ENCODE measurements at places on chromosomes 2 and 18.

DNA sequence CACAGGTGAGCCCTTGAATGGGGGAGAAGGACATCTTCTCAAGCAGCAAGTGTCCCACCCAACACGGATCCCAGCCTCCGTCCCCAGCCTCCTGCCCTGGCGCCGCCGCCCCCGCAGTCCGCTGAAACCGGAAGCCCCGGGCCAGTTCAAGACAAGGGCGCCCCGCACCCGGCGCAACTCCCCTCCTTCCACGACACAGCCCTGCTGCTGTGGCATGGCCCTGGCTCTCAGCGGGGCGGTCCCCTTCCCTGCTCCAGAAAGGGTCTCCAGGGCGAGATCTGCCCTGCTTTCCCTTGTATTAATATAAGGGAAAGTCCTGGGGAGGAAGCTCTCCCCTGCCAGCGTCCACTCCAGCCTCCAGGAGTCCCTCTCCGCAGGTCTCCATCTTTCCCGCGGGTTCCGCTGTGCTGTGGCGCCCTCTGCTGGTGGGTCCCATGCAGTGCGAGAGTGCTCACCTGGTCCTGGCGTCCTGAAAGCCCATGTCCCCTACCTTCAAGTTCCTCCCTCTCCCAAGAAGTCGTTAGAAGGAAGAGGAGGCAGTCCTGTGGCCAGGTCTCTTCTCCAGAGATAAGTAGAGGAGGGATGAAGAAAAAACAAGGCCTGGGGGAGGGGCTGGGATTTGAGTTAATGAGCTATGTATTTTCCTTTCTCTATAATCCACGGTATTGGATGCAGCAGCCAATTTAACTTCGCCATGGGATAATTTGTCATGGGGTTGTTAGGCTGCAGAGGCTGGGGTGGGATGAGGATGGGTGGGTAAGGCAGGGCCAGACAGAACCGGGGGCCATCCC is 176.0 kb downstream of the SMAD2 start:
- peak; percentile 33 for DNase-seq

- no peak for DNase-seq
Observed at GRCh38 chr2:204491528-204491927, 53.7 kb upstream of the PARD3B start.

DNA sequence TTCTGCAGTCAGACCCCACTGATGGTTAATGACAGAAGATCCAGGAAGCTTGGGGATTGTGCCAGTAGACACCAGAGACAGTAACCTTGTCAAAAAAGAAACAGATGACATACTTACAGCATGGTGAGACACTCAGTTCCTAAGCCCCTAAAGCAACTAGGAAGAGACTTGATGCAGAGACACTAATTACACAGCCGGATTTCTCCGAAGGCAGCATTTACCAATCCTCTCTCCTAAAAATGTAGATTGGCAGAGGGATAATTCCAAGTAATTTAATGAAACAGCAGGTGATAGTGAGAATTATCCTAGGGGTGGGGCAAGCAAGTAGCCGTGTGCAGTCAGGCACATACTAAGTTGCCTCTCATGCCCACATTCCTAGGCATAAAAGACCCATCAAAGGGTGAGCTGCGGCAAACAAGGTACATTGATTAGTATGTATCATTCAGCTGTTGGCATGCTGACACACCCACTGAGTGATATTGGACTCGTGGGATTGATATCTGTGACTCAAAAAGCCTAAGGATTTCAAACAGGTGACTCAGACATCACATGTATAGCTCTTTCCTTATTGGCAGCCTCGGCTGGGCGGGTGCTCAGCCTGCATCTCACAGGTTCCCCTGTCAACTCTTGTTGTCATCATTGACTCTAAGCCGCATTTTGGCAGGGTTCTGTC is 296.7 kb upstream of the ATP5MC3 start:
- no peak for DNase-seq

DNA sequence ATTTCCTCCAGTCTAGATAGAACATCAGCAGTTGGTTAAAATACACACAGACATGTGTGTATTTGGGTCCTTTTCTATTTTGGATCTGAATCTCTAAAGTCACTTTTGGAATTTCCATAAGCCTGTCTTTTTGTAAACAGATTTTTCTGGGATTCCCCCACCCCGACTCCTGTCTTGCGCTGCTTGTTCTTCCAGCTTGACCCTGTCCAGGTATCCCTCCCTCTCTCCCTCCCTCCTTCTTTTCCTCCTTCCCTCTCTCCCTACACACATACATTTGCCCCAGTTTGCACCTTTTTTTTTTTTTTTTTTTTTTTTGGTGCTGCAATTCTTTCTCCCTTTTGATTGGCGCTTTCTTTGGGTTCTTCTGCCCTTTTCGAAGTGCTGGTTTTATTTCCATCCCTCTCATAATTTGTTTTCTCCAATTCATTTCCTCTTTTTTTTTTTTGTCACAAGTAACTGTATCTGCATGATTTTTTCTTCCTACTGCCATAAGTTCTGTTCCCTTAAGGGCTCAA is 114.8 kb upstream of the SERTAD2 start:
- DNase-seq = no peak

DNA sequence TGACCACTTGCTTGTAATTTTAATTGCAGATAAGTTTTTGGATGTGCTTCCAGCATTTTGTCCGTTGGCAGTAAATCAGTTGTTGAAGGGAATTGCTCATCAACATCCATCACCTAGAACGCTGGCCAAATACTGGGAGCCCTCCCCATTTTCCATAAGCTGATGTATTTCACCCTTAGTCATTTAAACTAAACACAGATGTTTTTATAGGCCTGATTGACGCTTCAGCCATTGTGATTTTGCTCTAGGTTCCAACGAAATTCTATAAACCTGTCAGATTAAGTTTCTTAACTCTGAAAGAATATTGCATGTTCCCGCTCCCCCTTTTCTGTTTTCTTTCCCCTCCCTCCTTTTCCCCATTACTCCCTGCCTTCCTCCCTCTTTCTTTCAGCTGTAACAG is 1.0 kb upstream of the RPRM start:
- no peak for DNase-seq

DNA sequence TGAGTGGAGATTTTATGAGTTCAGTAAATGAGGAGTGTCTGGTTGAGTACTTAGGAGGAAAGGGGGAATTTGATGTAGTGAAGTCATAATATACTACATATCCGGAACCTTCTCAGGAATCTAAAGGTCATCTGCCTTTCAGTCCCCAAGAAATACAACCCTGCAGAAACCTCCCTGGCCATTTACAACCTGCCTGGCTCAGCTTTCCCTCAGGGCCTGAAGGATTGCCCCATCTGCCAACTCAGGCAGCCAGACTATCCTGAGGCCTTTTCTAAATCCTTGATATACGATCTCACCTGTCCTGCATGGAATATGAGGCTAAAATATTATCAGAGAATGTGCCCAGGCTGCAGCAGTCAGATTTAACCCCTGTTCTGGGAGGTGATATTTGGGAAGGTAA is 165.4 kb upstream of the SPOPL start:
- no peak for DNase-seq

DNA sequence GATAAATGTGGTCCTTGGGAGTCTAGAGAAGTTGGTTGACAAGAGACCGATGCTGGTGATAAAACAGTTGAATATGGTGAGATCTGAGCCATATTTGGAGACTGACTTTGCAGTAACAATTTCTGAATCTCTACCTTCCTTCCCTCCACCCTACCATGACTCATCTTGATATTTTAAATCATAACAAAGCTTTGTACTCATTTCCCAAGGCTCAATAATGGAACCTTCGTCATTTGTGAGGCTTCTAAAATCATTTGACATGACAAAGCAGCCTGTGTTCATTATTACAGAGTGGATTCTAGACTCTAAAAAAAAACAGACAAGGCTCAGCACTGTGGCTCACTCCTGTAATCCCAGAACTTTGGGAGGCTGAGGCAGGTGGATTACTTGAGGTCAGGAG is 38.5 kb upstream of the PDCL3 start:
- DNase-seq = no peak

DNA sequence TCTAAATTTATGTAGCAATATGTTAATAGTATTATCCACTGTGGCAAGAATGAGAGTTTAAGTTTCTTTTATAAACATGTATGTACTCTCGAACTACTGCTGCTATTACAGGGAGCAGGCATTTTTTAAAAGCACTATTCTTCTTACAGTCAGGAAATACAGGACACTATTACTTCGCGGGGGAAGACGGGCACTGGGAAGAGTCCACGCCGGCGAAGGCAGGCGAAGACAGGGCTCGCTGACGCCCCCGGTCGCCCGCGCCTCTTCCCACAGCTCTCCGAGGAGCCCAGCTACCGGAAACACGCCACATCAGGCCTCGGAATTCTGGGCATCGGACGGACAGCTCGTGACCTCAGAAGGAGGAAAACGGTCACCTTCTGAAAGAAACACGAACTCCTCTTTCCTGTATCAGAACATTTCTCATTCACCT is 90.2 kb downstream of the FAM161A start:
- DNase-seq = no peak

DNA sequence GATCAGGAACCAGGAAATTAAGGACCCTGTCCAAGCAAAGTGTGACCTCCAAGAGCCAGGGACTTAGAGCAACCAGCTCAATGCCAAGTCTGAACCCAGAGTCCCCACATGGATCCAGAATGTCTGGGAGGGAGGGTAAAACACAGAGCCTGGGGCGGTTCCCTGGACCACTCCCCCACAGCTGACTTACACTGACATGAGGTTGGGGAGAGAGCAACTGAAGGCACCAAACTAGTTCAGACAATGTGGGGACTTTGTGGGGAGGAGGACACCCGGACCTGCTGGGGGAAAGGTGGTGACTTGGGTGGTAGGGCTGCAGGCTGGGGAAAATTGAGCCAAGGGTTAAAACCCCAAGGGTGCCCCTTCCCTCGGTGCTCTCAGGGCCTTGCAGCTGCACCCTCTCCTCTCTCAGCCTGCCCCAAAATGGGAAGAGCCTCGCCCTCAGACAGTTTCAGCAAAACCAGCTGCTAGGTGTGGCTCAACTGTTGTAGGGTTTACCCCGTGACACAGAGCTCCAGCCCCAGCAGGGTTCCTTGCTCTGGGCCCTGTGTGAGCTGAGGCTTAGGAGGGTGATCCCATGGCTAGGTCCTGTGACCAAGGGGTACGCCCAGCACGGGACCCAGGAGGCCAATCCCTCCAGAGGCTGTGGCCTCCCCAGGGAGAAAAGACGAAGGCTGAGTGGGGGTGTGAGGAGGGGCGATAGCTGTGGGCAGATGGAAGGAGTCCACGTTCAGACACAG is 28.6 kb downstream of the MARCO start:
- DNase-seq = no peak

- DNase-seq = no peak
Observed at GRCh38 chr2:142603759-142604158, 273.7 kb upstream of the KYNU start.

DNA sequence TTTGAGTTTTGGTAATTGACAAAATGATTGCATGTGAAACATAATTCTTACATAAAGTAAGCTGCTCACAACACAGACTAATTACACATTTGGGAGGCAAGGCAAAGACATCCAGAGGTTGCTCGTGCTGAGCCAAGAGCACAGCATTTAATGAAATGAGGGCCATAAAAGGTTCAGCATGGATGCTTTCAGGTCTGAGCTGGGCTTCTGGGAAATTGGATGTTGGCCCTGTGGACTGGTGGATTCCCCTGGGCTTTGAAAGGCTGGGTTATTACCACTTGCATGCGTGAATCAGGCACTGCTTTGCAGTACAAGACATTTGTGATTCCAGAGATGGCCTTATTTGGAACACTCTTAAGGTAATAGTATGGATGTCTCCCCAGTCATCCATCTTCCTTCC is 533.5 kb upstream of the NRP2 start:
- DNase-seq = no peak

GRCh38 chr2:25960920-25961319 is 21.4 kb downstream of the KIF3C start:
- DNase-seq = no peak

DNA sequence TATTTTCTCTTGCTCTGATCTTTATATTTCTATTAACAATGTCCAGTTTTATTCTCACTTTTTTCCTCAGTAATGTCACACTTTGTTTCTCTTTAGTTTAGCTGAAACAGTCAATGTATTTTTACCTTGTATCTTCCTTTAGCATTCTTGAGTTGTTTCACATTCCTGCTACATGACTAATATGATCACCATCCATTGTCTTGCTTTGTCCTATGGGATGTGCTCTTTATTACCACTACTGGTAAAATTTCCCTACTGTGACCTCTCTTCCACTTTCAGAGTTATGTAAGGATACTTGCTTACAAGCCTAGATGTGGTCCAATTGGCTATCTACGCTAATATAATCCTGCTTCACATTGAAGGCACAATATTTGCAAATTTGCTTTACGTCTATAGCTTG is 457.9 kb downstream of the PIK3C3 start:
- no peak for DNase-seq

DNA sequence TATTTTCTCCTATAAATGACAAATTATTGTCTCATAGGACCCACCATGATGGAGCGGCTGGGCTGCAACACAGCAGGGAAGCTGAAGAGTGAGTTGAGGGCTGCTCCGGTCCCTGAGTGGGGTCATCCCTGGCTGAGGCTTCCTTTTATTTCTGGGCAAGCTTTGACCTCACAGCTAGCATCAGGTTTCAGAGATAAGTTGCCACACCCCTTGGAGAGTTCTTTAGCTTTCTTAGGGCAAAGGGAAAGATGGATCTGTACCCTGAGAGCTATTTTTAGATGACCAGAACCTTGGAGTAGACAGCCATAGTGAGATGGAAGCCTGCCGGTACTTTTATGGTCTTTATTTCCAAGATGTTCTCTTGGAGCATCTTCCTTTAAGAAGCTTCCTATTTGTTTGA is 11.5 kb downstream of the MYL1 start:
- DNase-seq = no peak

DNA sequence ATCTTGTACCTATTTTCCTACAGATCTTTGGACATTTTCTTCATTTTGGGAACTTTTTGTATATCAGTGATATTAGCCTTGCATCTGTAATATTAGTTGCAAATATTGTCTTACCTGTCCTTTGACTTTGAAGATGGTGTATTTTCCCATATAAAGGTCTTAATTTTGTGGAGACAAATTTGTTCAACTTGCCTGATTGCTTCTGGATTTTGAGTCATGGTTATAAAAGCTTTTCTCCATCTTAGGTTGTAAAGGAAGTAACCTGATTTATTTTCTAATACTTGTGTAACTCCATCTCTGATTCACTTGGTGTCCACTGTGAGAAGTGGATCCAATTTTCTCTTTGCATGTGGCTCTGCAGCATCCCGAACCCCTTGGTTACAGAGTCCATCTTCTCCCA is 97.7 kb upstream of the OTOS start:
- no peak for DNase-seq

GRCh38 chr2:232795920-232796319 is 19.6 kb upstream of the KCNJ13 start:
- DNase-seq = no peak

DNA sequence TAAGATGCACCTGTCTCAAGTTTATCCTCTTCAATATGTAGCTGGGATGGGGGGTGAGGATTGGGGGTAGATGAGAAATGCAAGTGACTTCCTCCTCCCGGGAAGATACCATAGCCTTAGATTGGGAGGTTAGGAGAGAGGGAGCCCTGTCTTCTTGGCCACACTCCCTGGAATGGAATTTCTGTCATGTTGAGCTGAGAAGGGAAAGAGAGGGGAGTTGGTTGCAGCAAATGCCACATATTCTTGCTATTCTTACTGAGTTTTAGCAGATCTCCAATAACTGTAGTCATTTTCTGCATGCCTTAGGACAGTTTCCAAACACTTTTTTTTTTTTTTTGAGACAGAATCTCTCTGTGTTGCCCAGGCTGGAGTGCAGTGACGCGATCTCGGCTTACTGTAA is 35.9 kb downstream of the TAF4B start:
- no peak for DNase-seq
